ENCODE measurements at places on chromosomes 11 and 22.

DNA sequence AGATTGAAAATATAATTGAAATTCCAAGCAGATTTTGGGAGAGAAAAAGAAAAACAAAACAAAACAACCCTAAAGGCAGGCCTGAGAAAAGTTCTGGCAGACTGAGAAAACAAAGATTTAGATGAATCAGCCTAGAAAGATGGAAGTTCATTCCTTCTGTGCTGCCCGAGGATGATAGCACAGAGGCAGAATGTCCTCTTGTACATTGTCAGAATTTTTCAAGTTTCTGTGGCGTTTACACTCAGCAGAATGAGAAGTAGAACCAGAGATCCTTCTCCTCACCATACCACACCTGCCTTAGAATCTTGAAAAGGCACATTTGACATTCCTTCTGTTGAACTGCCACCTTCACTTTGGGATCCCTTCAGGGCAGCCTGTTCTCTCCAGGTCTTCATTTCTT, 62.5 kb upstream of the IZUMO1R start:
- no peak for DNase-seq

- DNase-seq, result no peak
Observed at GRCh38 chr11:119722281-119722794, 6.7 kb downstream of the NECTIN1 start.

DNA sequence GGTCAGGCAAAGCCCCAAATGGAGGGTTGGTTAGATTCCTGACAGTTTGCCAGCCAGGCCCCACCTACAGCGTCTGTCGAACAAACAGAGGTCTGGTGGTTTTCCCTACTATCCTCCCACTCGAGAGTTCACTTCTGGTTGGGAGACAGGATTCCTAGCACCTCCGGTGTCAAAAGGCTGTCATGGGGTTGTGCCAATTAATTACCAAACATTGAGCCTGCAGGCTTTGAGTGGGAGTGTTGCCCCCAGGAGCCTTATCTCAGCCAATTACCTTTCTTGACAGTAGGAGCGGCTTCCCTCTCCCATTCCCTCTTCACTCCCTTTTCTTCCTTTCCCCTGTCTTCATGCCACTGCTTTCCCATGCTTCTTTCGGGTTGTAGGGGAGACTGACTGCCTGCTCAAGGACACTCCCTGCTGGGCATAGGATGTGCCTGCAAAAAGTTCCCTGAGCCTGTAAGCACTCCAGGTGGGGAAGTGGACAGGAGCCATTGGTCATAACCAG, 4.7 kb upstream of the TTC36 start:
- DNase-seq, result peak; percentile 25

DNA sequence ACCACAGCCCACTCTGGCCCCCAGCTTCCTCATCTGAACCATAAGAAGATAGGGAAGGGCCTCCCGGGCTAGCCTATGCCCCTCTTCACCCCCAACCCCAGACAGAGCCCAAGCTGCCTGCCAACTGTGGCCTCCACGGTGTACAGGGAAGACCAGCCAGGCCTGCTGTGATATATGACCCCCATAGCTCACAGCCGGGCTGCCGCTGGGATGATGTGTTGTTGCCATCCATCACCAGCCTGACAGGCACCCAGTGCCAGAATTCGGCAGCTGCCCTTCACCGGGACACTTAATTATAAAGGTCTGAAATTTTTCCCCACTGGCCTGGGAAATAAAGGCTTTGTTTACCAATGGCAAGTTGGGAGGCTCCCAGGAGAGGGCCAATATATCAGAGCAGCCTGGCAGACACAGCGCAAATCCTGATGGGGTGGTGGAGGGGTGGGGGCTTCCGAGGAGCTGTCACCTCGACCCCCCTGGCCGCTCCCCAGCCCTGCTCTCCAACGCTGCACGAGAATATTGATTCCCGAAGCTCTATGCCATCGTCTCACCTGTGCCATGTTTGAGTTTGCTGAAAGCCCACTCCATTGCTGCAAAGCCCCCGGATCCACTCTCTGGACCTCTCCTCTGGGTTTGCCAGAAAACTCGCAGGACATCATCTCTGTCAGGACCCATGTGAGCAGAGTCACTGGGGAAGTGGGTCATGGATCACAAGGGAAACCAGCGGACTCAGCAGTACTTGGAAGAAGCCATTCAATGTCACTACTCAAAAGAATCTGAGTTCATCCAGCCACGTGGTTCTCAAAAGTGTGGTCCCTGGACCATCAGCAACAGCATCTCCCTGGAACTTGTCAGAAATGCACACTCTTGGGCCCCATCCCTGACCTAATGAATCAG, 296.9 kb downstream of the MN1 start:
- DNase-seq, result no peak

DNA sequence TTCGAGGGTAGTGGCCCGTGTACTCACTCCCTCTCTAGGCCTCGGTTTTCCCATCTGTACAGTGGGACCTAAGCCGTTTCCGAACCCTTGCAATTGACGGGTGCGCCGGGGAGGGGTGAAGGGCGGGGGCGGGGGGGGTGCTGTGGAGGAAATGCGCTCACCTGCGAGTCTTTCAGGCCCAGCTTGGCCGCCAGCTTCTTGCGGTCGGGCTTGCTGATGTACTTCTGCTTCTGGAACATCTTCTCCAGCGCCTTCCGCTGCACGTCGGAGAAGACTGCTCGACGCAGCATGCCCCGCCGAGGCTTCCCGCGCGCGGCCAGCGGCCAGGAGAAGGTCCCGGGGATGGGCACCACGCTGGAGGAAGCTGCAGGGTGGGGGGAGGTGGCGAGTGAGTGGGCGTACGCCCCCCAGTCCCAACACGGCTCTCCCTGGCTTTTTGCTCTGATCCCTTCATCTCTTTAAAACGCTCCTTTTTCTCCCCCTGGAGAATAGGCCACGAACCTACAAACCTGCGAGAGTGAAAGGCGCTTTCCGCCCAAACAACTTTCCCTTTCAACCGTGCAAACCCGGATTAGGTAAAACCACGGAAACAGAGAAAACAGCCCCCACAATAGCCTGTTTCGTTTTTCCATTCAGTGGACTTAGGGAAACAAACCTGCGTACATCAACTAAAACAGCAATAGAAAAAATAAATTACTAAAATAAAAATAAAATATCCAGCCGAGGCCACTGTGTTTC, 3.2 kb downstream of the DBX1 start:
- no peak for DNase-seq

- no peak for DNase-seq
Observed at GRCh38 chr11:113974741-113975470, at the start of gene HTR3A. Gene HTR3A (plus strand): TSS chr11:113975108. CDS start chr11:113975326, 218 bp downstream.

DNA sequence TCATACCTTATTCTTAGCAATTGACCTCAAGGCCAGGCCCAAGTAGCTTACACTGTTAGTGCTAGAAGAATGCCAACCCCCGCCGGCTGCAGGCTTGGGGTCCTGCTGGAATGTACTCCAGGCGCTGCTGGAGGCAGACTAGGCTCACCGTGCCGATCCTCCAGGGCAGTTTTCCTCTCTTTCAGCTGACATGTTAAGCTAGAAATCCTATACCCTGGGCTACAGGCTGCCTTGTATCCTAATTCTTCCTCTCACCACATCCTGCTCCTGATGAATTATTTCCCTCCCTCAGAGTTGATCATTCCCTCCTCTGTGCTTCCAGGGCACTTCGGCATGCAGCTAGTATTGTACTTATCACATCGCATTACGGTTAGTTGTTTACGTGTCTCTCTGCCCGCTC, 3.4 kb downstream of the SPTBN2 start:
- DNase-seq, result no peak

DNA sequence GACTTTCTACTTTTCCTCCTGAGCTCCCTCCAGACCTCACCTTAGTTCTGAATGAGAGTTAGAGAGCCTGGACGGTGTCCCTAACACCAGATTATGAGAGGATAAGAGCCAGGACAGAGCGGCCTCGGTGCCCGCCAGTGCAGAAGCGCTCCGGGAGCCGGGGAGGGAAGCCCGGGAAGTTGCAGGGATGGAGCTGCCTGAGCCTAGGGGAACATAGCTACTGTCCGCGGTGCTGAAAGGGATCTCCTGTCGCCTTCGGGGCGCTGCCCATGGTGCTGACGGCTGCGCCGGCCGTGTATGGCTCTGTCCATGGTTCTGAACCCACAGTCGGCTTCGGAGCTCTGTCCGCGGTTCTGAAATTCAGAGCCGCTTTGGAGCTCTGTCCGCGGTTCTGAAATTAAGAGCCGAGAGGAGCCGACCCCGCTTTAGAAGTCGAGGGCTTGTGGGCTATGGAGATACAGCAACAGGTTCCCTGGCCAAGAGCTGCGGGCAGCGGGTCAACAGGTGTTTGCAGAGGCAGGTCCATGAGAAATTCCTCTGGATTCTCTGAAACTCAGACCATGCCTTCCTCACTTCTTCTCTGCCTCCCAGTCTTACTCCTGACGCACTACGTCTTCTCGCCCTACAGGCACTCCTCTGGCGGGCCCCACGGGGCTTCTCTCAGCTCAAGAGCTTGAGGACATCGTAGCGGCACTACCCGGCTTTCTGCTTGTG, 814 bp downstream of the NPAS4 start:
- DNase-seq, result peak; percentile 32

DNA sequence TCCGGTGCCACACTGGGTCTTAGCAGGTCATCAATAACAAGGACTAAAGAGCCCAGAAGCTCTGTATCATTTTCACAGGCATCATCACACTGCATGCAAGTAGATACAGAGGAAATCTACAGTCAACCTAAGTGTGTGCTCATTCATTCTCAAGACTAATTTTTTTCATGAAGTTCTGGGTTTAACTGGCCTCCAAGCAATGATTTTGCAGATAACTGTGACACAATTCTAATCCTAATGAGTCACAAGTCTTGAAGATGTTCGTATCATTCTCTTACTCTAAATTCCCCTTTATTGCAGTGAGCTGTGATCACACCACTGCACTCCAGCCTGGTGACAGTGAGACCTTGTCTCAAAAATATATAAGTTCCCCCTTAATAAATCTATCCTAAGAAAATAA, 2.5 kb downstream of the OR52W1 start:
- peak; percentile 5 for DNase-seq

GRCh38 chr11:27471589-27472397, 797 bp downstream of the LGR4 start:
- DNase-seq, result peak; percentile 6

GRCh38 chr22:31533374-31533773, 37.0 kb downstream of the SFI1 start:
- DNase-seq, result no peak

GRCh38 chr22:50569041-50569459, 6.3 kb upstream of the SYCE3 start:
- no peak for DNase-seq

DNA sequence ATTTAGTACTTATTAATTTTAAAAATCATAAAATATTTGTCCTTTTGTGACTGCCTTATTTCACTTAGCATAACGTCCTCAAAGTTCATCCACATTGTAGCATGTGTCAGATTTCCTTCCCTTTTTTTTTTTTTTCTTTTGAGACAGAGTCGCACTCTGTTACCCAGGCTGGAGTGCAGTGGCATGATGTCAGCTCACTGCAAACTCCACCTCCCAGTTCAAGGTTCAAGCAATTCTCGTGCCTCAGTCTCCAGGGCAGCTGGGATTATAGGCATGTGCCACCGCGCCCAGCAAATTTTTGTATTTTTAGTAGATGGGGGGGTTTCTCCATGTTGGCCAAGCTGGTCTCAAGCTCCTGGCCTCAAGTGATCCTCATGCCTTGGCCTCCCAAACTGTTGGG, 10.6 kb downstream of the RAB6A start:
- no peak for DNase-seq

GRCh38 chr11:19832086-19832750, 119.6 kb downstream of the NAV2 start:
- DNase-seq, result no peak

DNA sequence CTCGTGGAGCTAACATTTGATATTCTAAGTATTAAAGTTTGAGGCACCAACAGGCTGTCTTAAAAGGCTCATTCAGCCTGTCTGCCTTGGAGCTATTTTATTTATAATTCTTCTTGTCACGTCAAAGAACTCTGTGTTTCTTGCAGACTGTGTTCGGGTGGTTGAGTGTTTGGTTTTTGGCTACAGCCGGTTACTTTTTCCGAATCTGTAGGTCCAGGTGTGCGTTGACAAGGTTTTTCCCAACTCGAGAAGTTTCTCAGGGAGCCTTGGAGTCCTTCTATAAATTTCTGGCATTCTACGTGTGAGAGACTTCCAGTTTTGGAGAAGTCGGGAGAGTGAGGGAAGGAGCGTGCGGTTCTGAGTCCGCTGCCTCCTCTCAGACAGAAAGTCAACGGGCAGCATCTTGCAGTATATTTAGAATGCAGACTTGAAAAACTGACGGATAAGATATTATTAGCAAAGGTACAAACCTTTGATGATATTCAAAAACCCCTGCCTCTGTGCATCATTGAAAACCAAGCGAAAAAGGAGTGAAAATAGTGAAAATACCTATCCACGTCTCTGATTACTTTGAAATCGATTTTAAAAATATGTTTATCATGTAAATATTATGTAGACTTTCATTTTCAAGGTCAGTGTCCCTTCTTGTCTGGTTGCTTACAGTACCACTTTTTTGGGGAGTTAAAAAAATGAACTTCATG, 85.2 kb upstream of the PPARA start:
- DNase-seq, result no peak

- no peak for DNase-seq
Observed at GRCh38 chr11:130423541-130424142, 4.8 kb downstream of the ADAMTS8 start.

- no peak for DNase-seq
Observed at GRCh38 chr11:47271328-47271727, 1.4 kb downstream of the MADD start.

- no peak for DNase-seq
Observed at GRCh38 chr22:49553518-49554295, 274.0 kb downstream of the BRD1 start.

GRCh38 chr11:14793546-14793945, 98.5 kb downstream of the CYP2R1 start:
- no peak for DNase-seq

DNA sequence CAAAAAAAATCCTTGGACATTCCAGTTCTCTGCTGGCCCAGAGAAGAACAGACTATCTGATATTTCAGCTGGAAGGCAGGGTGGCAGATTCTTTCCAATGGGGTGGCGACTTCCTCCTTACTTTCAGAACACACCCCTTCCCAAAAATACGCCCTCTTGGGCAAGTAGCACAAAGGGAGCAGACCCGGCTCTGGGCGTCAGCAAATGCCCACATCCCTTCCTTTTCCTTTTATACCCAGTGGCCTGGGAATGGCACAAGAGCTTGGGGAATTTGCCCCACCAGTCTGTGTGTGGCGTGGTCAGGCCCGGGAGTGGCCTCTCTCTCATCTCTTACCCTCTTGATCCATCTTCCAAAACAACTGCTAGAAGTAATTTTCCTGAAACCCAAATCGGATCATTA, 33.0 kb upstream of the NUP160 start:
- DNase-seq, result no peak
